ENCODE measurements at places on chromosomes 1 and 21.

- no peak for DNase-seq
These were observed 48.1 kb downstream of the SYF2 start for GRCh38 chr1:25184001-25184762.

- no peak for DNase-seq
These were observed 645.5 kb downstream of the ADGRL2 start for GRCh38 chr1:82446236-82446635.

- no peak for DNase-seq
These were observed 81.0 kb downstream of the MAN1C1 start for GRCh38 chr1:25697435-25698217.

DNA sequence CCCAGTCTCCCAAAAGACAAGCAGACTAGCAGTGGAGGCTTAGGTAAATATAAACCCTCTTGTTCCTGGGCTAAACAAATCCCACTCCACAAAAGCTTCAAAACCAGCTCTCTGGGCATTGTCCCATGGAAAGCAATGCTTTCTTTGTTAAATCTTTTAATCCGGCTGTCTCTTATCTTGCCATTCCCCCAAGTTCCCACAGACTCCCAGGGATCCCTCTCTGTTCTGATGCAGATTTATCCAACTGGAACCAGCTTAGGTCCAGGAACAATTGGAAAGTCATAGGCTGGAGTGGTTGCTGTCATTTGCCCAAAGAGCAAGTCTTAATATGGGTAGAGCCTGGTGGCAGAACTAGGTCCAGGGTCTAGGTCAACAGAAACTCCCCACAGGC lies 110.1 kb upstream of the ATP1A1 start:
- no peak for DNase-seq

- no peak for DNase-seq
These were observed 105.9 kb upstream of the IGSF21 start for GRCh38 chr1:18001725-18002124.

- DNase-seq: no peak
These were observed 457.2 kb downstream of the PCP4 start for GRCh38 chr21:40324389-40324788.

GRCh38 chr1:20719261-20719660 lies 1.5 kb upstream of the KIF17 start:
- DNase-seq: no peak

DNA sequence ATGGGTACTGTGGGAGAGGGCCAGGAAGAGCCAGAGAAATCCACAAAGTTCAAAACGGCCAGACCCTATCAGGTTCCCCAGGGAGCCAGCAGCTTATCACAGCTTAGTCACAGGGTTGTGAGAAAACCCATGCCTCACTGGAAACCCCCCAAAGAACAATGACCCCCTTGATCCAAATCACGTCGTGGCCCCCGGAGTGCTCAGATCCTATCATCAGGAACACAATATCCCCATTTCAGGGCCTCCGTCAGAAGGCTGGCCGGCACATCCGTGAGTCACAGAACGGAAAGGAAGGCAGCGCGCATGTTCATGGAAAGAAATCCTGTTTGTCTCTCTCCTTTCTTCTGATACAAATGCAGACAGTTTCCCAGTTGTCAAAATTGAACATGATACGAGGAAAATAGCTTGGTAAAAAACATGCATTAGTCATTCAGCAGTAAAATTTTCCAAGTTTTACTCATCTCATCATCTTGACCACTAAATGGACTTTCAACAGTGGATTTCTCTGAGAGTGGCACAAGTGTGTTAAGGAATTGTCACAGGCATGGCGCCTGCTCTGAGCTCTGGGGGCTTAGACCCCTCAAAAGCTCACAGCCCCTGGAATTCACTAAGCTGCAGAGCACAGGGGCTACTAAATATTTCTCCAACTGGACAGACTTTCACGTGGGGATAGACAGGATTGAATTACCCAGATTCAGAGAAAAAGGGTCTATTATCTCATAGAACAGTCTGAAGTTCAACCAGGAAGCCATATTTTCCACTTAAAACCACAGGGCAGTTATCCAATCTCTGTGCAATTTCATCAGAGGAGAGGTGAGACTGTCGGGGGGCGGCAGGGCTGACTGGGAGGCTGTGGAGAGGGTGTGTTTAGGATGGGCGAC lies 124.8 kb downstream of the RIPK4 start:
- peak; percentile 43 for DNase-seq

- no peak for DNase-seq
These were observed 80.4 kb downstream of the KIF26B start for GRCh38 chr1:245235156-245235555.

GRCh38 chr1:27257155-27257554 lies 22.7 kb downstream of the WDTC1 start:
- no peak for DNase-seq

DNA sequence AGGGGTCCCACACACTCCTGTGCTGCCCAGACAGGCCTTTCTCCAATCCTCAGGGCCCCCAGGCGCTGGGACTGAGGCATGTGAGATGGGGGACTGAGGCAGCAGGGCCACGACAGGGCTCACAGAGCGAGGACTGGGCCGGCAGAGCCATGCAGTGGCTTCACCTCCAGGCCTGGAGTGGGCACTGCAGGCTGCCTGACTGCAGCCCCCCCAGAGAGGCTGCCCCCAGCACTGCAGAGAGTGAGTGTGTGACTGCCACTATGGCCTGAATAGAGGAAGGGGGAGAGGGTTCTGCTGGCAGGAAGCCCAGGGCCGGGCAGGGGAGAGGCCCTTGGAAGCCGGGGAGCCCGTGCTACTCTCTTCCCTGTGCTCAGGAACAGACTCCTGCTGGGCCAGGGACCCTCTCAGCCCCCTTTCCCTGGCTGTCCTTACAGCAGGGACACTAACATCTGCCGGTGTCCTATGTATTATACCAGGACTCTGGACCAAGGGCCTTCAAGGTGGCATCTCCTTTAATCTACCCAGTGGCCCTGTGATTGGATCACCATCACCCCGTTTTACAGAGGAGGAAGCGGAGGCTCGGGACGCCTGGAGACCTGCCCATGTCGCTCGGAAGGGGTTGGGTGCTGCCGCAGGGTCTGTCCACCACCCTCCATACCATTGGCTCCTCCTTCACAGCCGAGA lies 20.2 kb upstream of the PLEKHG5 start:
- no peak for DNase-seq

- no peak for DNase-seq
These were observed 16.7 kb upstream of the ACBD3 start for GRCh38 chr1:226203240-226203639.

DNA sequence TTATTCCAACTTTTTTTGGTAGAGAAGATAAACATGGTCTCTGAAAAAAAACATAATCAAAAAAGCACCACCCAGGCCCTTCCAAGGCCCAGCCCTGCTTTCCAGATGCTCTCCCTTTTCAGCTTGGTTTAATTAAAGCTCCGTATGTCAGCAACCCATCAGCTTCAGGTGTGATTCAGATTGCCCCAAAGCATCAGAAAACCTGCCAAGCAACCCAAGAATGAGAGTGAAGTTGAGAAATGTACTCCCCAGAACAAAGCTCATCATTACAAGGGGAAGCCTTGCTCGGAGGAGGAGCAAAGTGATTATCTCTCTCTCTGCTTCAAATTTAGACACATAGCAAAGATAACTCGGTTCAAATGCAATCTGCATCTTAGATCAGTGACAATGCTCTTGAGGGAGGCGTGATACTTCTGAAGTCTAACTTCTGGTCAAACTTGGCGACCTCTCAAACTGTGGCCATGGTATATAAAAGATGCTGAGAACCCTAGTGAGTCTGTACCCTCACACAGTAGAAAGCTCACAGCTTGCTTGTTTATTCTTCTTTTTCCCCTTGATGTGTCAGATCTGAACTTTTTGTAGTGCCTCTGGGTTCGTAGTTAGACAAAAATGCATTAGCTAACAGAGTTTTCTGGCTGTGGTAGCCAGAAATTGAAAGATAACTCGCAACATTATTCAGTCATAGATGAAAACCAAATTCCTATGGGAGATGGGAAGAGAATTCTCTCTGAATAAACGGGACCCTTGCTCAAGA lies 63.3 kb upstream of the ZC3H11B start:
- no peak for DNase-seq

GRCh38 chr1:115063228-115063901 lies 25.9 kb downstream of the TSPAN2 start:
- DNase-seq: no peak

GRCh38 chr1:12009318-12009947 lies 9.9 kb upstream of the MIIP start:
- DNase-seq: no peak

DNA sequence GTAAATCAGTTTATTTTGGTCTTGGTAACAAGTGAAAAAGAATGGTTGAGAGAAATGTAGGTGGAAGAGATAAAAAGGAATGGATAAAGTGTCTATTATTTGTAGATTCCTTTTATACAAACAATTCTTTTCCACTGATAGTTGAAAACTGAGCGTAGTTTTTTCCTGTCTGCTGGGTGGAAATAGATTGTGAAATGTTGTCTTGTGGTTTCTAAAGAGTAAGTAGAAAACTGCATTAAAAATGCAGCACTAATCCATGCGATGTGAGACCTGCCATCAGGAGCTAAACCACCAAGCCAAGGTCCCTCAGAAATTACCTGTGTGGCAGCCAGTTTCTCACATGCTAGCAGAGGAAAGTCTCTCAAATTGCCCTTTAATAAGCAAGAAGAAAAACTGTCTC lies 103.2 kb upstream of the SLC44A3 start:
- no peak for DNase-seq

DNA sequence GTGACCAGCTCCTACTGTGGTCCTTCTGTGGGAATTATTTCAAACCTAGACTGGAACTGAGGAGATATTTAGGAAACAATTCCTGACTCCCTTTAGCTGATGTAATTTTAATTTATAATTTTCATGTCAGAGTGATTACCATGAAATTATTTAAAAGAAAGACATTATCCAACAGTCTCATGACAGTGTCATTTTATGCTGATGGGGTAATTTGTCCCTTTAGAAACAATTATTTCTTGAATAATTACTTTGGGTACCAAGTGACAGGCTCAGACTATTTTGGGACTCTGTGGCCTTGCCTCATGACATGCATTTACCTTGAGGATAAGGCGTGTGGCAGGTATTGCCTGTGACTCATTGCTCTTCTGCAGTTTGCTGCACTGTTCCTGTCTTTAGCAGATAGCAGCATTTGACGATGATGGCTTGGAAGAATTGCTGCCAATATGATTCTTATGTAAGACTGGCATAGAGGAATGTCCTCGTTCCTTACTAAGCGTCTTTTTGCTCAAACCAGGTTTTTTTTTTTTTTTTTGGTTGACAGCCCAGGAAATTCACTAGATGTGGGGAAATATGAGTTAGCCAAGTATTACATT lies 206.0 kb upstream of the HMCN1 start:
- peak; percentile 28 for DNase-seq

DNA sequence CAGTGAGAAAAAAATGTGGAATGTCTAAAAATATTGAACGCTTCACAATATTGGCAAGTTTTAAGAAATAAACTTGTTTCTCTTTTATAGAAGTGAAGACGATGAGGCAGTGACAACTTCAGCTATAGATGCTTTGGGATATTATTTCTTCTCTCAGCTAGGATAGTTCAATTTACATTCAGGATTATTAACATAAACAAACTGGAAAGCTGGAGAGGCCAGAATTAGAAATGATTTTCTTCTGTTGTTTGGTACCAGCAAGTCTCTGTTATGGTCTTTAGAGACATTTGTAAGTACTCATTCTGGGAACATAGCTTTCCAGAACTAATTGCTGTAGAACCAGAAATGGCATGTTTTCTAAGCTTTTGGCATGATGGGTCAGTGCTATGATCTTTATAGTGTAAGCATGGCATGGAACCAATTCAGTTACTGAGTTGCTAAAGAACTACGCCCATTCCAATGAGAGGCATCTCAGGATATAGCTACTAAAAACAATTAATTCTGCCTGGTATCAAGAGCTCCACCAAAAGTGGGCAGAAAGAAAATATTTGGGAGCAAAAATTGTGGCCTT lies 599.5 kb upstream of the B3GALT2 start:
- no peak for DNase-seq

- DNase-seq: peak; percentile 80
These were observed 36.4 kb upstream of the LMX1A start for GRCh38 chr1:165392634-165393571.

DNA sequence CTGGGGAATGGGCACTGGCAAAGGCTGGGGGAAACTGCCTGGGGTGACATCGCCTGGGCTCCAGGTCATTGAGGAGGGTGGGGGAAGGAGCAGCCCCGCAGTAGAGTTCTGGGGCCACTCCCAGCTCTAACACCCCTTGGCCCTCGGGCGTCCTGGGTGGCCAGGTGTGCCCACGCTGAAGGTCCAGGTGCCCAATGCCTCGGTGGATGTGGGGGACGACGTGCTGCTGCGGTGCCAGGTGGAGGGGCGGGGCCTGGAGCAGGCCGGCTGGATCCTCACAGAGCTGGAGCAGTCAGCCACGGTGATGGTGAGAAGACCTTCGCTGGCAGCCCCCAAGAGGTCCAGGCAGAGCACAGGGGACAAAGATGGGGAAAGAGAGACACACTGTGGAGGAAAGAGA lies 7.7 kb downstream of the NTRK1 start:
- DNase-seq: no peak

DNA sequence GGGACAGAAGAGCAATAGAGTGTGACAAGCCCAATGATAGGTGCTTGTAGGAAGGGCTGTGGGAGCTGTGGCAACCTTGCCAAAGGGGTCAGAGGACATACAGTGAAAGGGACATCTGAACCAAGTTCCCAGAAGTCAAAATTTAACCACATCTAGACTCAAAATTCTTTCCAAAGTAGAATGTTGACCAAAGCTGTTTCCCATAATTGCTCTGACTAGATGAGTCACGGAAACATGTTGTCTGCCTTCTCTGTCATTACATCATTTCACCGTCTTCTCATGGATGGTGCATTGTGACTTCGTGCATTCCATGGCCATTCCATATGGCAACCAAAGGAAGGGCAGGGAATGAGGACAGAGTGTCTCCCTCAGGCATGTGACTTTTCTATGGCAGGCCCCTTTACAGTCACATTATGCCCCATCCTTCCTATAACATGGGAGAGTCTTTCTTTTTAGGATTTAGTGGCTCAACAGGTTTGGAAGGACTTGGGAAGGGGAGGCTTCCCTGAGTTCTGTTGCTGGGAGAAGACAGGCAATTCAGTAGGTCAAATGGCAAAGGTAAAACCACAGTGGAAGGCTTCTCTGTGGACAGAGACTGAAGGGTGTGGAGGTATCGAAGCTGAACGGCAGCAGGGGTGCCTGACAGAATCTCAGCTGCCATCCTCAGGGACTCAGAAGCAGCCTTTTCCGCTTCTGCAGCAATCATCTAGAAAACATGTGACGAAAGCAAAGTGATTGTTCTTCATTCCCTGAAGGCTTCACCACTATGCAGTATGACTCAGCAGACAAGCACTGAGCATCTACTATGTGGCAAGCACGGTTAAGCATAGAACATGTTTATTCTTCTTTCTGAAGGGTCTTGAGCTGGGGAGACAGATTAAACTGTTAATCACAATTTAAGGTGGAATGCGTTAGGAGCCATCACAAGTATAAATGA lies 24.7 kb downstream of the NPHS2 start:
- no peak for DNase-seq

- no peak for DNase-seq
These were observed 64.8 kb downstream of the PLXNA2 start for GRCh38 chr1:208179263-208179816.

- DNase-seq: no peak
These were observed 76.1 kb downstream of the C21orf91 start for GRCh38 chr21:17742940-17743592.
